ENCODE measurements at places on chromosomes 1 and 21.

DNA sequence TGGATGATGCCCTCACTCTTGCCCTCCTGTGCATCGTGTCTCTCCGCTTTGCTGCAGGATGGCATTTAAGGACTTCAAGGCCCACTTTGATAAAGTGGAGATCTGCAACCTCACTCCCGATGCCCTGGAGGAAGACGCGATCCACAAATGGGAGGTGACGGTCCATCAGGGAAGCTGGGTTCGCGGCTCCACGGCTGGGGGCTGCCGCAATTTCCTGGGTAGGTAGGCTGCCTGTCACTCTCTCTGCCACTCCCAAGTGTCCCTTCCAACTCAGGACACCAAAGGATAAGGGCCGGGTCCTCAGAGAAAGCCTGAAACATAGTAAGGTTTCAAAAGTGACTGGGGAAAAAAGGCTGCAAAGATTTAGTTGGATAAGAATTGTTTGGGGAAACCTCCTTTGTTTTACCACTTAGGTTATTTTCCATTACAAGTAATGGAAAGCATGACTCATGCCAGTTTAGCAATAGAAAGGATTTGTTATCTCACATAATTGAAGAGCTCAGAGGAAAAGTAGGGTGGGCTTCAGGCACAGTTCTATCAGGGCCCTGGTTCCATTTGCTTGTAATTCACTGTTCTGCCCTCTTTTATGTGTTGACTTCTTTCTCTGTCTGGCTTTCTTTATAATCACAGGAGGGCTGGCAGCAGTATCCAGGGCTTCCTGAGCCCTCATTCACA lies 31.9 kb downstream of the CAPN9 start:
- no peak for DNase-seq

DNA sequence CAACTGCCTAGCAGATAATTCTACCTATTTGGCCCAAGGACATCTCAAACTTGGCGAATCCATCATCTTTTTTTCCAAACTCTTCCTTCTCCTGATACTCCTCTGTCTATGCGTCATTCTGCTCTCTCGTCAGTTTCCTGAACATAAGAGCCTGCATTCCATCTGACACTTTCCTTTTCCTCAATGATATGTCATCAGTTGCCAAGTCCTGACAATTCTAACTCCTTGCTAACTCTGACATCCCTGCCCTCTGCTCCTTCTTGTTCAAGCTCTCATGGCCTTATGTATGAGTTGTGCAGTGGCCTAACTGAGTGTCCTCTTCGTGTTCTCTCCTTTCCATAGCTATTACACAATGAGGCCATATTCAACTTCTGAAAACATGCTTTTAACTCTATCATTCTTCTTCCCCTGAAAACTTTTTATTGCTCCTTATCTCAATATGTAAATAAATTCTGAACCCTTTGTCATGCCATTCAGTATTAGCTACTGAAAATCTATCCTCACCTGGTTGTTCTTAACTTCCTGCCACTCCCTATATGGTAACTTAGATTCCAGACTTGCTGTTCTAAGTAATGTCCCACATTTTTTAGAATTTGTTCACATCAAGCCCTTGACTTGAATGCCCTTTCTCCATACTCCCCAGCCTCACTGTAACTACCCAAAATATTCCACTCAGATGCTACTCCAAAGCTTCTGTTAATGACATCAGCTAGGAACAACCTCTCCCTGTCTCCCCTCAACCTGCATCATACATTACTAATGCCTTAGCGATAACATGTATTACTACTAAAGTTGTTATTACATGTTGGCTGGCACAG lies 11.5 kb downstream of the PALMD start:
- no peak for DNase-seq

DNA sequence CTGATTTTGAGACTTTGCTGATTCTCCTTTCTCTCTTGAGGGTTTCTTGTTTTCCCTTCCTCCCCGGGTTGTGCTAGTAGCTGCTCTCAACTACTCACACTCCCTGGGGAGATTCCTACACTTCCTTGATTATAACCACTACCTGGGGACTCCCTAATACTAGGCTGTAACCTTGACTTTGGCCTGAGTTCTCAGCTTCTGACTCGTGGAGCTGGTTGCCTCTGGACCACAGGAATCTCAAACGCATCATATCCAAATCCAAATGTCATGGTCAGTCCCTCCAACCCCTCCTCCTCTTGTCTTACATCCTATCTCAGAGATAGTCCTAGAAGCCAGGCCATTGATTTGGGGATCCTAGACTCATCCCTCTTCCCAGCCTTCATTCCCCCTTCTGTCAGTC lies 12.0 kb downstream of the MOV10 start:
- no peak for DNase-seq

DNA sequence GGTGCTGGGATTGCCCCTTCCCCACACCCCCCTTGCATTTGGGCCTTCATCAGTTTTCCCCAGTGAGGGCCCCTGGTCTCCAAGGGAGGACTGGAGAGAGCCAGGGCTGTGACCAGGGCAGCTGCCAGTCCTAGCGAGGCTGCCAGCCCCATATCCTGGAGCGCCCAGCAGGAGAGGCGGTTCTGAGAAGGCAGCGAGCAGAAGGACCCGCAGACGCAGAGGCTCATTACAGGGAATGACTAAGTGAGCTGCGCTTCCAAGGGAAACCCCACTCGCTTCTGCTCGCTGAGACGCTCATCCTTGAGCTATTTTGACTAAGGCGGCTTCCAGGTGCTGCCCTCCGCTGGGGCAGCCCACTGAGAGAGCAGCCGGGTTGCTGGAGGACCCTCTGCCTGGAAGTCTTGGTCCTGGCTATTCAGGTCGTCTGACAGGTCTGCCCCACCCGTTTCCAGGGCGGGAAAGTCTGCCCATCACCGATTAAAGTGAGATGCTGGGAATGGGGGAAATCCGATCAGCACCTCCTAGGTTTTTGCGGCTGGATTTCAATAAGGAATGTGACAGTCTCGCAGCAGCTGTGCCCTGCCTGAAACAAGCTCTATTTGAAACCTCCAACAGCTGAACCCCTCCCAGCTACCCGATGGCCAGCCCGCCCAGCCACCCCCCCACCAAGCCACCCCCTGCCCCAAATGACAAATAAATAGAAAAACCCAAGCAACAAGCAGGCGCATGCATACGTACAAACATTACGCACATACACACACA lies 2.8 kb downstream of the KCNN3 start:
- no peak for DNase-seq

DNA sequence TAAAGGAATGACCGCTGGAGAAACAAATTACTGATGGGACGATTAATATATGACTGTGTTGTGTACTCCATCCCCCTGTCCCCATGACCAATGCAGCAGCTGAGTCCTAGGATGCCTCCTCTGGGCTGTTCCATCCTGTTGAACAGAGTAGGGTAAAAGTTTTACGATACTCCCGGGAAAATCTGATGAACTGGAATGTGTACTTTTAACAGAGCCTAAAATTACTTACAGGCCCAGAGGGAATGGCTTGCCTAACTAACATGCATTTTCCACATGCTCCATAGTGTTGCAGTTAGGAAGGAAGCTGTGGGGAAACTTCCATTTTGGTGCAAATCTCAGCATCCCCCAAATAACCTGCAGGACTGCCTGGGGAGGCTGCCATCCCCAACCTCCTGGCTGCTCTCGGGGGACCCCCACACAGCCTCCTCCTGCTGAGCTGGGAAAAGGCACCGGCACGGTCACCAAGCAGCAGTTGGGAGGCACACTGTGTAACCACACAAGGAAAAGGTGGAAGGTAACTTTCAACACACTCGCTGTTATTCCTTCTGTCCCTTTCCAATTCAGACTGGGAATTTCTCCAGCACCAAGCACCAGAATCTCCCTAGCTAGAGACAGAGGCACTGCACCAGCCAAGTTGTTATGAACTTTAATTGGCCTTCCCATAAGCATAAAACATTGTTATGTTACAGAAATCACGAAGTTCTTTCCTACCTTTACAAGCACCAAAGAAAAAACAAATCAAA lies 97.2 kb downstream of the BCAR3 start:
- no peak for DNase-seq

DNA sequence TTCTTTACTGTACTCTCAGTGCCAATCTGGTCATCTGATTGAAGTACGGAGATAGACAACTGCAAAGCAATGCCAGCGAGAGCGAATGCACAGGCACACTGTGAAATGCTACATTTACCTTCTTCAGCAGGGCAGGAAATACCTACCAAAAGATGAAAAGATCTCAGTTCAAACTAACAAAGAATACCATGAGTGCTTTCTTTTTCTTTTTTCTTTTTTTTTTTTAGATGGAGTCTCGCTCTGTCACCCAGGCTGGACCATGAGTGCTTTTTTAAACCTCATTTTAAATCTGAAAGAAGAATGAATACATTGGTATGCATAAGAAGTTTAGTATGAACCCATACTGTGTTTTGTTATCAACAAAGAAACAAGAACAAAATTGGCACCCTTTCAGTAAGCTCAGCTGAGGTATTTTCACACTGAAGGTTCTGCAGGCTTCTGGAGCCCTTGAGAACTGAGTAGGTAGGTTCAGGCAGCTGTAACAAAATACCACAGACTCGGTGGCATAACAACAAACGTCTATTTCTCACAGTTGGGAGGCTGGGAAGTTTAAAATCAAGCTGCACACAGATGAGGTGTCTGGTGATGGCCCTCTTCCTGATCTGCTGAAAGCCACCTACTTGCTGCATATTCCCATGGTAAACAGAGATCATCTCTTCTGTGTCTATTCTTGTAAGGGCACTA lies 1.7 kb upstream of the CHI3L2 start:
- DNase-seq = no peak

GRCh38 chr1:221765527-221765926 lies 23.6 kb upstream of the DUSP10 start:
- DNase-seq = no peak

- no peak for DNase-seq
Observed at GRCh38 chr1:14912839-14913481, 240.6 kb upstream of the TMEM51 start.

GRCh38 chr1:8396083-8396785 lies 78.3 kb downstream of the SLC45A1 start:
- no peak for DNase-seq

DNA sequence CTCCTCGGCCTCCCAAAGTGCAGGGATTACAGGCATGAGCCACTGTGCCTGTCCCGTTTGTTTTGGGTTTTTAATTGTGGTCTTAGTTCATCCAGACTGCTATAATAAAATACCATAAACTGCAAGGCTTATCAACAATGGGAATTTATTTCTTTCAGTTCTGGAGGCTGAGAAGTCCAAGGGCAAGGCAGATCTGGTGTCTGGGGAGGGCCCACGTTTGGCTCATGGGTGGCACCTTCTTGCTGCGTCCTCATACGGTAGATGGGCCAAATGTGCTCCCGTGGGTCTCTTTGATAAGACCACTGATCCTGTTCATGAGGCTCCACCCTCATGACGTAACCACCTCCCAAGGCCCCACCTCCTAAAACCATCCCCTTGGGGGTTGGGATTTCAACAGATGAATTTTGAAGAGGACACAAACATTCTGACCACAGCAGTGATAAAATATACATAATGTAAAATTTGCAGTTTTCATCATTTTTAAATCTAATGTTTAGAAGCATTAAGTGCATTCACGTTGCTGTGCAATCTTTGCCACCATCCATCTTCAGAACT lies 133.4 kb upstream of the ERRFI1 start:
- no peak for DNase-seq

- DNase-seq = no peak
Observed at GRCh38 chr1:212935387-212935981, 14.9 kb upstream of the VASH2 start.

DNA sequence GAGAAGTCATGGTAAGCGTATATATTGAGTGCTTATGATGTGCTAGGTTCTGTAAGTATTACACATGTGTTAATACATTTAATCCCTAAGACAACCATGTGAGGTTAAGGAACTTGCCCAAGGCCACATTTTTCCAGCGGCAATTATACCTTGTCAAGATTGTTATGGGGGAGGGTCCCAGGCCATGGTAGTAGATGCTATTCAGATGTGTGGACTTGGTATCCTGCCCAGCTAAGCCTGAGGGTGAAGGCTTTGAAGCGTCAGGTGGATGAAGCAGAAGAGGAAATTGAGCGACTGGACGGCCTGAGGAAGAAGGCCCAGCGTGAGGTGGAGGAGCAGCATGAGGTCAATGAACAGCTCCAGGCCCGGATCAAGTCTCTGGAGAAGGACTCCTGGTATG lies 3.6 kb upstream of the TUFT1 start:
- DNase-seq = no peak

DNA sequence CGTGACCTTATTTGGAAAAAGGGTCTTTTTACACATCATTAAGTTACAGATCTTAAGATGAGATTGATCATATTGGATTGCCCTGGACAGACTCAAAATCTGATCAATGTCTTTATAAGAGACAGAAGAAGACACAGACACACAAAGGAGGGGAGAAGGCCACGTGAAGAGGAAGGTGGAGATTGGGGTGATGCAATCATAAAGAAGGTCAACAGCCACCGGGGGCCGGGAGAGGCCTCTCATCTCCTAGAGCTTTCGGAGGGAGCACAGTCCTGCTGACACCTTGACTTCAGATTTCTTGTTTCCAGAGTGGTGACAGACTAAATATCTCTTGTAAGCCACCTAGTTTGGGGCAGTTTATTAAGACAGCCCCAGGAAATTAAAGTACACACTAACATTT lies 204.6 kb upstream of the CSF3R start:
- no peak for DNase-seq

GRCh38 chr1:246971090-246971721 lies 36.7 kb downstream of the ZNF695 start:
- DNase-seq = peak; percentile 14

DNA sequence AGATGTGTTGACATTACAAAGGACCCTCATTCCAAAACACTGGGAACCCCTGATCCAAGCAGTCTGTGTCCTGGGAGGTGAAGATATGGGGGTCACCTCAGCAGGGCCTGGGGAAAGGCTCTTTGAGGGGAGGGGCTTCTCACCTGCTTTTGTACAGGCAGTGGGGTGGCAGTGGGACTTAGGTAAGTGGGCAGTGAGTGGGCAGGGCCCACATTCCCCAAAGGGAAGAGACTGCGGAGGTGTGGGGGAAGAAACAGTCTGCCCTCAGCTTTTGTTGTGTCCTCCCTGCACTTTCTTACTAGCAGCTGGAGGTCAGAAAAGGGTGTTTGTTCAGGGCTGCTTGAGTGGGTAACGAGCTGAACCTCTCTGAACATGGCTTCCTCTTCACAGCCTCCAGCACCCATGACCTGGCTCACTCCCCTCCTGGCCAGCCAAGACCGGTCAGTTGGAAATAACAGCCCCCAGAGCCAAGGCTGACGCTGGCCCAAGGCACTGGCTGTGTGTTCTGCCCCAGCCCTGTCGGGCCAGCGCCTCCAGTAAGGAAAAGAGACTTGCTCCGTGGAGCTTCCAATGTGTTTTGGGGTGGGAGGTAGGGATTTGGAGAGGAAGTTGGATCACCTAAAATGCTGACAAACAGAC lies 173.5 kb downstream of the PSMG1 start:
- no peak for DNase-seq

GRCh38 chr1:214636436-214636835 lies 33.4 kb downstream of the CENPF start:
- DNase-seq = no peak

DNA sequence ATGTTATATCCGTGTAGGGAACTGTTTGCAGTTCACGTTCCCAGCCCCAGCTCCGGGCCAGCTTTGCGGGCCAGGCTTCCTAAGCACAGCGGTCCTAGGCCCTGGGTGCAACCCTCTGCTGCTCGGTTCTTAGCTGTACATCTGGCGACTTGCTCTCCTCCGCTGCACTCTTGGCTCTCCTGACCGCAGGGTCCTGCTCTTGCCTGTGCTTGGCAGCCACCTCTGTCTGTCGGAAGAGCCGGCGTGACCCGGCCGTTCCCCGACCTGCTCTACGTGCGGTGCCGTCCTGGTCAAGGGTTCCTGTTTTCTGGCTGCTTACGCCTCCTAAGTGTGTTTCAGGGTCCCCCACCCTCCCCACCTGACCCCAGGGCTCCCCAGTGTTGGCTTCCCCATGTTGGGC lies 36.7 kb downstream of the FAAP20 start:
- DNase-seq = no peak

Measured in effector CD4-positive, alpha-beta T cell (primary cell).